ENCODE measurements at places on chromosomes 12 and 14.

DNA sequence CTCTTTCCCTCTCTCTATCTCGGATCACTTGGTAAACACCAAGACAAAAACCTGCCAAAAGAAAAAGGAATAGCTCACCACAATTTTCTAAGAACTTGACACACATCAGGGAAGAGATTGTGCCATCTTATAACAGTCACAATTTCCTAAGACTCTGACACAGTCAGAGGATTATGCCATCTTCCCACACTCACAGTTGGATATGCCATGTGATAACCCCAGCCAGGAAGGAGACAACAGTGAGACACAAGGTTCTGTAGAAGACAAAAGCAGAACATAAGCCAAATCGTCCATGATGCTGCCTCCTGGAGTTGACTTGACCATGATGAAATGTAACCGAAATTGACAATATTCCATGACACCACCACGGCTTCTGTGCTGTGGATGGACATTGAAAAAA lies 2.8 kb upstream of the CLEC9A start:
- DNase-seq: no peak

GRCh38 chr14:70988452-70988851 lies 81.2 kb downstream of the PCNX1 start:
- no peak for DNase-seq

DNA sequence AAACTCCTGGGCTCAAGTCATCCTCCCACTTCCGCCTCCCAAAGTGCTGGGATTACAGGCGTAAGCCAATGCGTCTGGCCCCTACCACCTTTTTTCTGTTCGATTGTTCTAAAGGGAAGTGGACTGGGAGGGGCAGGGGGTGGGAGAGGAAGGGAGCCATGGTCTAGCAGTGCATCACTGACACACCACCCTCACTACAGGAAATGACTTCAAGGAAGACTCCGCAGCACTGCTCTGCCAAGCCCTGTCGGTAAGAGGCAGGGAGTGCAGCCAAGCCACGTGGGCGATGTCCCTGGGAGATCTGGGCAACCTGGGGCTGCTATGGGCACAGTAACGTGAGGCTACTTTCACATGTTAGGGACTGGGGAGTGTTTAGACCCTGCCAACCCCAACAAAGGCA lies 18.0 kb downstream of the LRRC74A start:
- peak; percentile 52 for DNase-seq

- DNase-seq: no peak
Observed at GRCh38 chr14:94126800-94127199, 2.6 kb downstream of the IFI27L2 start.

DNA sequence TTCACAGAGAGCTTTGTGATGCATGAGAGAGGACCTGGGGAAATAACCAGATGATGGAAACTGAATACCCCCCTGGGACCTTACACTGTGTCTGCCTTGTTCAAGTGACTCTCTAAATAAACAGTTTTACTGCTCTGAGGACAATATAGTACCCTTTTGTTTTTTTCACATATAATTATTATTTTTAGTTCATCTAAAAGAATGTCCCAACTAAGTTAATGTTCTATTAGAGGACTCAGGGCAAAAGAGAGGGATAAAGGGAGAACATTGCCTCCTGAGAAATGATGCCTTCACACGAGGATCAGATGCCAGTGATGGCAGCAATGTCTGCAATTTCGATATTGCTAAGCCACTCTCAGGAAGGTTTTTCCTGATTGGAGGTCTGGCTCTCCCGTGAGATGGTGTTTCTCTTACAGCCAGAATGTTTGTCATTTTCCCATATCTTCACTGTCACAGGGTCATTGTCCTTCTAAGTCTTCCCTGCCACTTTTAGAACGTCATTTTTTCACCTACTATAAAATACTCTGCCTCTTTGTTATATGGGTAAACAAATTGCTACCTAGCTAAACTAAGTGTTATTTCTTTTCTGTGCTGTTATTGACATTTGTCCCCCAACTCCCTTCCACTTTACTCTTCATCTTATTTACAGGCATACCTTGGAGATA lies 201.6 kb downstream of the RAD51B start:
- no peak for DNase-seq

DNA sequence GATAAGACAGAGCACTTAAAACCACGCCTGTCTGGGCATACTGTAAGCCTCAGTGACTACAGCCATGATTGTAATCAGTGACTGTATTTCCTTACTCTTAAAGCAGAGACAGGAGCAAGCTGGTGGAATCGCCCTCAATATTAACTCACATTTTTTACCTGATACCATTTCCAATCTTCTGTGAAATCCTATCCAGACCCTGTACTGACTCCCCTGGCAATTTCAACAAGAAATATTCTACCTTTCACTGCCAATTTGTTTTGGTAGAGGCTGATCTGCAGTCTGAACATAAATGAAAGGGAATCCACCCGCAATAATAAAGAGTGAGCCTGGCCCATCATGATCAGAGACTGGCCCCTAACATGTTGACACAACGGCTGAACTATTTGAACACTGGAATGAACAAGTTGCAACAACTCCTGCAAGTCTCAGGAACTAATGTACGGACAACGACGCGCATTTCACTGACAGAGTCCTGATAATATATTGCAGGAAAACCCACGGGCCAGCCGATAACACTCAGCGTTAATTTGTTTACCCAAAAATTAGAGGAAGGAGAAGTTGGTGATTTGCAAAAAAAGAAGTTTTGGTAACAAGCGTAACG lies 195.5 kb upstream of the BTG1 start:
- no peak for DNase-seq

DNA sequence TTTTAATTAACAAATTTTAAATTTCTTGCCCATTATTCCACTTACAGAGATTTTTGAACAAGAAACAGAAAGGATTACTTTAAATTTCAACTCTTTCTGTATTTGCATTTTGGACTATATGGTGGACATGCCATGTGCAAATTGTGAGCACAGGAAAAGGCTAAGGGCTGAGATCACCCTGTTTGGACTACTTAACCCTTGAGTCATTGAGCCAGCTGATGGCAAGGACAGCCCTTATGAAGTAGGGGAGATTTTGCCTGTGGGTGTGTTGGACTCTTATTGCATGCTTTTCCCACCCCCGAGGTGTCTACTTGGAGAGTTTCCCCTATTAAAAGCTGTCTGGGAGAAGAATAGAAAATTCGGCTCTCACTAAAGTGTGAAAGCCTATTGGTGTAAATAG lies 17.2 kb downstream of the DERA start:
- no peak for DNase-seq

GRCh38 chr14:24481622-24482324 lies 26.3 kb downstream of the CMA1 start:
- no peak for DNase-seq

GRCh38 chr12:75953312-75953906 lies 78.2 kb downstream of the PHLDA1 start:
- DNase-seq: no peak

GRCh38 chr14:75184492-75184891 lies 8.1 kb upstream of the TMED10 start:
- DNase-seq: no peak

DNA sequence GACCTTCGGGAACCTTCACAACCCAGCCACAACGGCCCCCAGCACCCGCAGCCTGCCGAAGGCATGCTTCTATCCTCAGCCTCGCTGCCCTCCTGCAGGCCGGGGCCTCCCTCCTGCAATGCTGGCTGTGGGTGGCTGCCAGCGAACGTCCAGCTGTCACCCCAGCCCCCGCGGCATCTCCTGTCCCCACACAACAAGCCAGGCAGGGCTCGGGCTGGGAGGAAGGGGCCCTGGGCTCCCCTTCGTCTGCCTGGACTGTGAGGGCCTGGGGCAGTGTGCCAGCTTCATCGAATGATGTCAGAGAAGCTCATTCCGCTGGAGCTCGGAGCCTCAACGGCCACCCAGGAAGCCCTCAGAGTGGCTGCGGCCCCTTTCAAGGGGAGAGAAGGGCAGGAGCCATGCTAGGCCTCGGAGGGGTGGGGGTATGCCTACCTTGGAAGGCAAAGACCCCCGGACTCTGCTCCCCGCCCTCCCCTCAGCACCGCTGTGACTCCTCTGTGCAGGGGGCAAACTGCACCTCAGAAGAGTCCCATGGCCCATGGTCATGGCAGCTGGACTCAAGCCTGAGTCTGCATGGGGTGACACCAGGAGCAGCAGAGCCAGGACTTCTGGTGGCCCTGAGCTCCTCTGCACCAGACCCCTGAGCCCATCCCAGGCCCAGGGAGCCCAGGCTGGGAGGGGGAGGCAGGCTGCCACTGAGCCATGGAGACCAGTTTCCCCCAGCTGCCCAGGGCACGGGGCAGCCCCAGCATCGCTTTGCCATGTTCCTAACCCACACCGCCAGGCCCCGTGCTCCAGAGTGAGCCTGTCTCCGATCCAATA lies 24.7 kb upstream of the C14orf180 start:
- DNase-seq: no peak

- DNase-seq: no peak
Observed at GRCh38 chr14:91844029-91844428, 23.3 kb downstream of the TC2N start.

GRCh38 chr12:93552427-93552826 lies 20.0 kb upstream of the SOCS2 start:
- DNase-seq: no peak

GRCh38 chr12:111953455-111953854 lies 59.5 kb downstream of the TMEM116 start:
- no peak for DNase-seq

- DNase-seq: no peak
Observed at GRCh38 chr12:74917743-74918142, 291.9 kb downstream of the KCNC2 start.

GRCh38 chr12:25186038-25186787 lies 8.7 kb downstream of the DNAI7 start:
- no peak for DNase-seq

- DNase-seq: no peak
Observed at GRCh38 chr14:53368711-53369201, 215.6 kb upstream of the DDHD1 start.

- peak; percentile 35 for DNase-seq
Observed at GRCh38 chr12:7989827-7990491, 42.6 kb upstream of the FOXJ2 start.

- DNase-seq: no peak
Observed at GRCh38 chr12:67534681-67535080, 113.9 kb upstream of the DYRK2 start.

DNA sequence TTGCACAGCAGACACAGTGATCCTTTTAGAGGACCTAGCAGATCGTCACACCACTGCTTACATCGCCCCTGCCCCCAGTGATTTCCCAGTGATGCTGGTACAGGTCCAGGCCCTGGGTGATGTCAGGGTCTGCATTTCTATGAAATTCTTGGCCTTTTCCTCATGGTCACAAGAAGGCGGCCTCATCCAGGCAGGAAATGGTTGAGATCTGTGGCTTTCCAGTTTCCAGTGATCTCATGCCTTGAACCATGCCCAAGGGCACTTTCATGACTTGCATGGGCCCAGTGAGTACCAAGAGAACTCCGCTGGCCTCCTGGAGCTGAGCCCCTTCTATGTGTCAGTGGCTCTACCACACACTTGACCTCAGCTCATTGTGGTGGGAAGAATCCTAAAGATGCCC lies 41.9 kb upstream of the BDKRB2 start:
- DNase-seq: no peak

GRCh38 chr14:75549169-75549568 lies 26.9 kb downstream of the BATF start:
- no peak for DNase-seq

DNA sequence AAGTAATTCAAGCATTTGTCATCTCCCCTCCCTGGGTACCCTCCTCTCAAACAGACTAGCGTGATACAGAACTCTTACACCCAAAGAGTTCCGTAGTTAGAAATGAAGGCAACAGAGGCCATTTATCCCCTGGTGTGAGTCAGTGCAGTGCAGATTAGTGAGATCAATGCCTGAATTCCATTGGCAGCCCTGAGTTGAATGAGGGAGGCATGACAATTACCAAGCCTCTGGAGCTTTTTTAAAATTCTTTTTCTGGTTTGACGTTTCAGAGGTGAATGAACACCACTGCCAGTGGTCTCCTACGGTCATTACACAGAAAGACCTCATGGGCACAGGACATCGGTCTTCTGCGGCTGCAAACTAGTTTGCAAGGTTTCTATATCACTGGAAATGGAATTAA lies 94.4 kb downstream of the PRIMA1 start:
- DNase-seq: no peak

GRCh38 chr12:109727746-109728726 lies 14.4 kb downstream of the FAM222A start:
- no peak for DNase-seq

DNA sequence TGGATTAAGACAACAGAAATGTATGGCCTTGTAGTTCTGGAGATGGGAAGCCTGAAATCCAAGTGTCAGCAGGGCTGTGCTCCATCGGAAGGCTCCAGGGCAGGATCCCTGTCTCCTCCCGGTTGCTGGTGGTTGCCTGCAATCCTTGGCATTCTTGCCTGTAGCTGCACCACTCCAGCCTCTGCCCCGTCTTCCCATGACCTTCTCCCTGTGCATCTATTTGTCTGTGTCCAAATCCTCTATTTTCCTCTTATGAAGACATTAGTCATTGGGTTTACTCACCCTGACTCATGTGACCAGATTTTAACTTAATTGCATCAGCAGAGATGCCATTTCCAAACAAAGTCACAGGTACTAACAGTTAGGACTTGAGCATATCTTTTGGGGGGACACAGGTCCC lies 15.1 kb downstream of the TUNAR start:
- DNase-seq: no peak
